ENCODE measurements at places on chromosomes 13 and 19. TPM values are rescaled to one million over a fixed set of nuclear protein-coding genes. Genes with fewer than 3 reads are reported as not detected.

DNA sequence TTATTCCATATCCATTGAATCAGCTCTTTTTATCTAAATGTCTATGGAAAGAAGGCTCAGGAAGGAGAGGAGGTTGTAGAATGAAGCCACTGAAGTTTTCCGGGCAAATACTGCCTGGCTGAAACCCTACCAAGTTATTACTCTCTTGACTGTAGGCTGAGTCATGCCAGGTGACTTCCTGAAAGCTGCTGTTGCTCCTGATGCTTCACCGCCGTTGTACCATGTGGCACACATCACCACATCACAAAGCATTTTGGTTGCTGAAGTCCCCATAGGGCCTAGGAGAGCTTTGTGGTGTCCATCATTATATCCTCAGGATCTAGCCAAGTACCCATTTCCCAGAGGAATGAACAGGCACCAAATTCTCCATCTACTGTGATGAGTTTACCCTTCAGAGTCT lies 11.1 kb upstream of the TDRD12 start:
- no peak for DNase-seq
- H3K4me1 ChIP-seq, result no peaks in the 10 kb centered on the region
- H3K27me3 ChIP-seq, result no peaks in the 10 kb centered on the region
- H3K4me3 ChIP-seq, result no peak overlapping the region

GRCh38 chr13:62524061-62524460 lies 1108.4 kb upstream of the PCDH20 start:
- no peak overlapping the region for H3K27ac ChIP-seq
- no peak overlapping the region for H3K4me3 ChIP-seq
- no peaks in the 10 kb centered on the region for H3K27me3 ChIP-seq
- no peak for DNase-seq
- no peaks in the 10 kb centered on the region for H3K4me1 ChIP-seq

DNA sequence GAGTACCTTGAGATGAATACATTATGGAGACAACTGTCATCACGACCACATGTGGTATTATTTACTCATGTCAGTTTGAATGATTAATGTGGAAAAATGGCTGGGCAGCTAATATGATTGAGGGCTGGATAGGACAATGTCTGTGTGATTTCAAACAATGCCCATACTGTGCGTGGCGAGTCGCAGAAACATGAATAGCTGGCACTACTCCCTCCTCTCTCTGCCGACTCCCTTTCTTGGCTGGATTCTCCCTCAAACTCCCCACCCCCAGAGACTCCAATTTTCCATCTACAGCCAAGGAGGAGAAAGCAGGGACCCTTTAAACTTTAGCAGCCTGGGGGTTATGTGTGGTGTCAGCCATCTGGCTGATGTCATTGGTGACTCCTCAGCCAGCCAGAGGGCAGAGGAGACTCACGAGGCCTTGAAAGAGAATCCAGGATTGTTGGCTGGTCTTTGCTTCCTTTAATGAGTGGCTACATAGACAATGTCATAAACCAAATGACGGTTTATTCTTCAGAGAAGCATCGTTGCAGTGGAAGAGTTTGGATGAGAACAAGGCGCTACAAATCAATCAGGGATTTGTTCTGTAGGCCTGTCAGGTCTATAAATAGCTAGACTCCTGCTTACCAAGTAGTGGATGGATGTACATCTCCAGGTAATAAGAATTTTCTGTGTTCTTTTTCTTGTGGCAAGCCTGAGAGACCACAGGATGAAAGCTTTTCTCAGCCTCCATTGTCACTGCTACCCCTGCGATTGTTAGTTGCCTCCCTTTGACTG lies 165.6 kb downstream of the DLEU7 start:
- DNase-seq, result no peak
- no peak overlapping the region for H3K27ac ChIP-seq
- no peaks in the 10 kb centered on the region for H3K36me3 ChIP-seq
- H3K4me3 ChIP-seq, result no peak overlapping the region

- H3K36me3 ChIP-seq, result no peaks in the 10 kb centered on the region
- H3K27ac ChIP-seq, result peak overlapping the region; percentile 92
- H3K4me3 ChIP-seq, result peak overlapping the region; percentile 99
- no peaks in the 10 kb centered on the region for H3K27me3 ChIP-seq
- peaks cover 42% of the 10 kb centered on the region for H3K4me1 ChIP-seq
These were observed 19.3 kb upstream of the ZNF888 start for GRCh38 chr19:52942386-52943133.

DNA sequence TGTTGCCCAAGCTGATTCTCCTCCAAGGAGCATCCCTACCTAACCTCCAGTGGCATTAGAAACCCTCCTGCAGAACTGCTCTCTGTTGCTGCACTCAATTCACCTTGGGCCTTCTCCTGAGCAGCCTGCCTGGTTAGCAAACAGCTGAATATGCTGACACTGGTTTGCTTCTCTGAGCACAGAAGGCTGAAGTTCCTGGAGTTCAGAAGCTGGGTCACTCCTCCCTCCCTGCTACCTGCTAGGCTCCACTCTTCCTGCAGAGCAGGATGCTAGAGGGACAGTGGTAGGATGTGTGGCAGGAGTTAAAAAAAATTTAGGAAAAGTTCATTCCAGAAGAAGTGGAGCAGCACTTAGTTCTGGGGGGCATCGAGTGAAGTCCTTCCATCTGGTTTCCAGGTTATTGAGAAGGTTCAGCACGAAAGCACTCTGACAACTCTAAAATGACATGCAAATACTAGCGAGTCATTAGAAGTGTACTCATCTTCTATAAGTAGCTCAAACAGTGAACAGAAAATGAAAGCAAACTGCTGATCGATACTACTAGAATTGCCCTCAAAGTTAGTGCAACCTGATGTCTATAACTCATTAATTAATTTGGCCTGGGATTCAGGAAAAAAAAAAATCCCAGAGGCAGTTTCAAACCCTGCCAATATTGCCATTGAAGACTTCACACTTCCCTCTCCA lies 293.7 kb downstream of the POU4F1 start:
- no peak overlapping the region for H3K4me3 ChIP-seq
- no peaks in the 10 kb centered on the region for H3K36me3 ChIP-seq
- H3K27me3 ChIP-seq, result no peaks in the 10 kb centered on the region
- no peak overlapping the region for H3K27ac ChIP-seq
- no peaks in the 10 kb centered on the region for H3K4me1 ChIP-seq
- DNase-seq, result no peak

DNA sequence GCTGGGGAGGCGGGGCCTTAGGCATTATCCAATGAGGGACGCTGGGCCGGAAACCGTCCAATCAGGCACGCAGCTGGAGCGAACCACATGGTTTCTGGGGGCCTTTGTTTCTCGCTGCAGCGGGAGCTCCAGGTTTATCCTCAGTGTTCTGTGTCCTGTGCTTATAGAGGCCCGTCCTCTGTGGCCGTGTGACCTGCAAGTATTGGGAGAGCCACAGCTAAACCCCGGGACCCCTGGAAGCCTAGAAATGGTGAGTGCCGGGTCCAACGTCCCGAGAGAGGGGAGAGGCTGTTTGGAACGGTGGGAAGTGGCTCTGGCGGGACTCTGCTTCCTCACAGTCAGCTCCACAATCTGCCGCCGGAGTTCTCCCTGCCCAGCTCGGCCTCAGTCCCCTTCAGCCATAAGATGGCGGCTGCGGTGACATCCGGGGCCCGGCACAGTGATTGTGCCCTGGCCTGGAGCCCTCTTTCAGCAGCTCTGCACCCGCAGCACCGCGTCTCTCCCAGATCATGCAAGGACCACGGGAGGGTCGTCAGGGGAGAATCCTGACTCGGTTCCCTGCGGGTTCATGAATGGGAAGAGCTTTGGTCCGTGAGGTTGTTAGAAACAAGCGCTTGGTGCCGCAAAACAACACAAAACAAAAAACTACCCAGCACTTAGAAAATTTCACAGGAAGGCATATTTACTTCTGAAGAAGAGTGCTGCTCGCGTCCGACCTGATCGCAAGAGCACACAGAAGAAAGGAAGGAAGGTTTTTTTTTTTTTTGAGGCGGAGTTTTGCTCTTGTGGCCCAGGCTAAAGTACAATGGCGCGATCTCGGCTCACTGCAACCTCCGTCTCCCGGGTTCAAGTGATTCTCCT lies at the start of gene ZNF253:
Gene ZNF253 (plus strand): TSS at position 133 of the 861 bp plus-strand sequence. CDS start 115 bp downstream, at position 248.
- peak within 1 kb of the TSS; percentile 95 for H3K27ac ChIP-seq
- H3K27me3 ChIP-seq, result no peaks in the 10 kb centered on the region
- DNase-seq, result peak; percentile 79

GRCh38 chr13:105278943-105279381 lies 1256.5 kb downstream of the EFNB2 start:
- no peak overlapping the region for H3K27ac ChIP-seq
- no peaks in the 10 kb centered on the region for H3K36me3 ChIP-seq

GRCh38 chr19:7224995-7225394 lies 69.2 kb downstream of the INSR start:
- H3K4me3 ChIP-seq, result no peak overlapping the region
- no peak for DNase-seq
- H3K27me3 ChIP-seq, result no peaks in the 10 kb centered on the region
- H3K36me3 ChIP-seq, result no peaks in the 10 kb centered on the region

The KMT2B gene
- polyA plus RNA-seq, result 0.32 TPM

DNA sequence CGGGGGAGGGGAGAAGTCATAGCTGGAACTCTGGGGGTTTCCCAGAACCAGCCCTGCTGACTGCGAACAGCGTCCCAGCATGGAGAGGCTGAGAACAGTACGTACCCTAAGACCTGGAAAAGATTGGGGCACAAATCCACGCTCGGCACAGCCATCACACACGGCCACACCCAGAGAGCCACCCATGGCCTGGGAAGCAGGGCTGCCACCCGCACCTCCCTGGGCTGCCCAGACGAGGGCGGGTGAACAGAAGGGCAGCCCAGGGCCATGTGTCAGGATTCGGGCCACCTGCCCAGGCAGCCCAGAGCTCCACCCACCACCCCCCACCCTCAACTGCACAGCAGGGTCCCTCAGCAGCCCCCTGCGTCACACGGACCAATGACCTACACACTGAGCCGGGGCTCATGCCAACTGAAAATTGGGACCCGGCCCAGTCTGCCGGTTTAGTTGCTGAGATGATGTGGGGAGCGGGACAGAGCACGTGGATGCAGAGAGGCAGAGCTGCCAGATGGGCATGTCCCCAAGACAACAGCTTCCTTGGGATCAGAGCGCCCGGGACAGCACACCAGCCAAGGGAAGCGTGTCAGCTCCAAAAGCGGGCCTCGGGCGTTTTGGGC lies 8.5 kb downstream of the UBXN6 start:
- no peaks in the 10 kb centered on the region for H3K4me1 ChIP-seq
- H3K27me3 ChIP-seq, result no peaks in the 10 kb centered on the region
- H3K27ac ChIP-seq, result no peak overlapping the region
- peaks cover 88% of the 10 kb centered on the region for H3K36me3 ChIP-seq

DNA sequence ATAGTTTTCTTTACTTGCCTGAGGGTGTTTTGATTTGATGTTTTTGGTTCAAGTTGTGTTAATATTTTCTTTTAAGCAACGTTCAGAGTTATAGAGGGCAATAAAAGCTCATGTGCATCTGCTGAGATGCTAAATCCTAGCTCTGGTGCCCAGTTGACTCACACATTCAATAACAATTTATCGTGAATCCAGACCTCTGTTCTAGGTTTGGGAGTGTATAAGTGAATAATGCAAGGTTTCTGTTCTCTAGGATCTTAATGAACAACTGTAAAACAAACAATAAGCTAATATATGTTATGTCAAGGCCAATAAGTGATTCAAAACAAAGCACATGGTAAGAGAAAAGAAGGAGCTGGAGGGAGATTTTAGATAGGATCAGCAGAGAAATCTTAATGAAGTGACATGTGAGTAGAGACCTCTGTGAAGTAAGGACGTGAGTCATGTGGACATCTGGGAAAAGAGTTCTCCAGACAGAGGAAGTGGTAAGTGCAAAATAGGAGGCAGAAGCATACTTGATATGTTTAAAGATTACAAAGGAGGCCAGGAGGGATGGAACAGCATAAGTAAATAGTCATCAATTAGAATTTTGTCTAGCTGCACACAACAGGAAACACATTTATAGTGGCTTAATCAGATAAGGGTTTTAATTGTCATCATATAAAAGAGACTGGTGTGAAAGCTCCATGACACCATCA lies 278.5 kb upstream of the HTR2A start:
- H3K27ac ChIP-seq, result no peak overlapping the region
- no peaks in the 10 kb centered on the region for H3K36me3 ChIP-seq
- no peak for DNase-seq
- no peak overlapping the region for H3K4me3 ChIP-seq
- H3K4me1 ChIP-seq, result no peaks in the 10 kb centered on the region

DNA sequence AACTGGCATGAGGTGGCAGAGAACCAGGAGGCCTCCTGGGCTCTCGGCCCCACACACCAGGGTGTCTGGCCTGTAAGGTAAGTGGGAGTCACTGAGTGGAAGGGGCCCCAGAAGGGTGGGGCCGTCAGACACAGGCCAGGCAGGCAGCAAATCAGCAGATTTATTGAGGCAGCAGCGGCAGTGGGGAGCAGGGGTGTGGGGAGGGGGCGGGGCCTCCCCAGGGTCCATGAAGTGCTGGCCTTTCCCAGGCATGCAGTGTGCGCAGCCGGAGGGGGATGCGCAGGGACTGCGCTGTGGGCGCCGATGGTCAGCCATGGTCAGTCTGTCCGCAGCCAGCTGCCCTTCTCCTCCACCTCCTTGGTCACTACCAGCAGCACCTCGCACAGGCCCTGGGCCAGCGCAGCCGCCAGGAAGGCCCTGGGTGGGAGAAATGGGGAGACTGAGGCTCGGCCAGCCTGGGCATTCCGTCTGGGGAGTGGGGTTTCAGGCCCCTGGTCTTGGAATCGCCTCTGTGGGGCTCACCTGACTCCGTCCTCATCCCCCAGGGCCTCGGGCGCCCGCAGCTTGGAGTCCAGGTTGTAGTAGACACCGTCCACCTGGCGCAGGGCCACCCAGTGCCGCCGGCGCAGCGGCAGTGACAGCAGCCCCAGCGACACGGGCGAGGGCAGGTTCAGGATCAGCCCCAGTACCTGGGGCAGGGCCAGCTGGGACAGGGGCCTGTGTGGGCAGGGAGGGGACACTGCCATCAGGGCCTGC lies 5.0 kb downstream of the JOSD2 start:
- no peak overlapping the region for H3K4me3 ChIP-seq
- no peak for DNase-seq
- no peak overlapping the region for H3K27ac ChIP-seq
- H3K36me3 ChIP-seq, result no peaks in the 10 kb centered on the region

- DNase-seq, result no peak
- H3K36me3 ChIP-seq, result no peaks in the 10 kb centered on the region
- H3K4me1 ChIP-seq, result no peaks in the 10 kb centered on the region
- H3K27ac ChIP-seq, result no peak overlapping the region
These were observed 29.5 kb upstream of the MUC16 start for GRCh38 chr19:9039728-9040127.

- no peak overlapping the region for H3K27ac ChIP-seq
- H3K4me3 ChIP-seq, result no peak overlapping the region
- peaks cover 22% of the 10 kb centered on the region for H3K36me3 ChIP-seq
- H3K27me3 ChIP-seq, result no peaks in the 10 kb centered on the region
These were observed 1.9 kb downstream of the ARHGAP33 start for GRCh38 chr19:35777086-35777841.

DNA sequence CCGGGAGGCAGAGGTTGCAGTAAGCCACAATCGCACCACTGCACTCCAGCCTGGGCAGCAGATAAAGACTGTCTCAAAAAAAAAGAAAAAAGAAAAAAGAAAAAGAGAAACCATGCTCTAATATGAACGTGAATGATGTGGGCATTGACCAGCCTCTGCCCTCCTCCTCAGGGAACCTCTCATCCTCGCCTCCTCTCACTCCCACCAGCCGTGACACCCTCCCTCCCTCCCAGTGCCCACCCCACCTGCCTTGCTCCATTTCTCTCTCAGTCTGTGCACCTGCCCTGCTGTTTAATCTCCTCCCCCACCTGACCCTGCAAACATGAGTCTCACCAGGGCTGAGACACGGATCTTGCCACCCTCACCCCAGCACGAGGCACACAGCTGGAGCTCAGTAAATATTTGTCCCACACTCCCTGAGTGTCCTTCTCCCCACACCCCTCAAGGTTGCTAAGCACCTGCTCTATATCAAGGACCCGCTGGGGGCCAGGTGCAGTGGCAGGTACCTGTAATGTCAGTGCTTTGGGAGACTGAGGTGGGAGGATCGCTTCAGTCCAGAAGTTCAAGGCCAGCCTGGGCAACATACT lies 7.5 kb upstream of the BCAT2 start:
- no peaks in the 10 kb centered on the region for H3K27me3 ChIP-seq
- no peak overlapping the region for H3K27ac ChIP-seq
- no peaks in the 10 kb centered on the region for H3K4me1 ChIP-seq
- no peak for DNase-seq
- H3K4me3 ChIP-seq, result no peak overlapping the region

Measured in CD14-positive monocyte (primary cell).